Mesendoderm (in vitro differentiated cells): ENCODE measurements at places on chromosomes 7 and 10.

GRCh38 chr10:21511946-21512572, 13.4 kb downstream of the SKIDA1 start:
- H3K4me1 ChIP-seq = peaks cover 11% of the 10 kb centered on the region
- H3K4me3 ChIP-seq = no peak overlapping the region
- DNase-seq = no peak
- H3K36me3 ChIP-seq = no peaks in the 10 kb centered on the region
- H3K27ac ChIP-seq = no peak overlapping the region
- H3K27me3 ChIP-seq = no peaks in the 10 kb centered on the region

DNA sequence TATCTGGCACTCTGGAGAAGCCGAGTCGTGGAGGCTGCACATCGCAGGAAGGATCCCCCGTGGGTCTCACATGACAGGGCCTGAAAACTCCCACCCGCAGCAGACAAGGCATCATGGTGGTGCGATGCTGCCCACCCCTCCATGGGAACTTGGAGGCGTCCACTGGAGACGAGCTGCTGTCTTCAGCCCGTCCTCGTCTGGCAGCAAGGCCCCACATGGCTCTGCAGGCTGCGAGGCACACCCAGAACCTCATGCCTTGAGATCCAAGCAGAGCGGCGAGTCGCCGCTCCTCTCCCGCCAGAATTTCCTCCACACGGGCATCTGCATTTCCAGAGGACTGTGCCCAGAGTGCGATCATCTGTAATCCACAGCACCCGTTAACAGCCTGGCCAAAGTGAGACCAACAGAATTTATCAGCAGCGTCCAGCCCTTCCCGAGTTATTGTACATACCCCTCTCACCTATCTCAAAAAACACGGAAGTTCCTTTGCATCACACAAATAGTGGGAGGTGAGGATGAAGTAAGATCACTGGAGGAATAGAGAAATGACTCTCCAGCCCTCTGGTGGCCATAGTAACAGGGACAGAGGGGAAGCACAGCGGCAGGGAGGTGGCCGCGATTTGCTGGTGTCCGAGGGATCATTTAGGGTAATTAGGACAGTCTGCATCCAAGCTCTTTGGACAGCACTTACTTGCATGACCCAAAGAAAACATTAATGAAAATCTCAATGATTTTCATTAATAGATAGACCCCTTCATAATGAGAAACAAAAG, 292.4 kb downstream of the USP6NL start:
- H3K4me1 ChIP-seq = no peaks in the 10 kb centered on the region
- H3K4me3 ChIP-seq = no peak overlapping the region
- no peaks in the 10 kb centered on the region for H3K36me3 ChIP-seq
- H3K27me3 ChIP-seq = no peaks in the 10 kb centered on the region

DNA sequence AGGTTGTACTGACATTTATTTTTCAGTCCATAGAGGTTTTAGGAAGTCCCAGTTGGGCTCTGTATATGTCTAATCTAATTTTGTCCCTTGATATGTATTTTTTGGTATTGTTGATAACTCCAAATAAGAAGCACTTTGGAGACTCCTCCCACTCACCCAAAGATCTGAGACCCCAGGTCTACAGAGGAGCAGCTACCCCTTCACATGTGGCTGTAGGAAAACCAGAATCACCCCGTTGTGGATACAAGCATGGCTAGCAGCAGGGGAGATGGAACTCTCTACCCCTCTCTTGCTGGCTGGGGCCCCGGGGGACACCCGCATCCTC, 9.4 kb downstream of the HHEX start:
- H3K27me3 ChIP-seq = peaks cover 19% of the 10 kb centered on the region
- H3K27ac ChIP-seq = no peak overlapping the region
- no peaks in the 10 kb centered on the region for H3K36me3 ChIP-seq
- no peaks in the 10 kb centered on the region for H3K4me1 ChIP-seq

DNA sequence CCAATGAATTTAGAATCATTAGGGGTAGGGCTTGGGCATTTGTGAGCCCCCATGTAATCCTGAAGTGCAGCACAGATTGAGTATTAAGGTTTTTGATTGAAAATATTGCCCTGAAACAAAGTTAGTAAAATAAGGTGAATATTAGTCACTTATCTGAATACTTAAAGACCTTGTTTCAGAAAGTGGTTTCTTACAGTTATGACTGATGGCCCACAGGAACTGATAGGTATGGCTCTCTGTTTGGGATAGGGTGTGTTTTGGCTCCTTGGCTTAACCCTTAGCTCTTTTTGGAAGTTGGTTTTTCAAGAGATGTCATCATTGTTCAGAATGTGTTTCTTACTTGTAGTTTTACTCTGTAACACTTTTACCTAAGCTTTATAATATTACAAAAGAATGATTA, 34.8 kb downstream of the MDFIC start:
- no peak for DNase-seq
- H3K4me1 ChIP-seq = peaks cover 3% of the 10 kb centered on the region
- no peak overlapping the region for H3K27ac ChIP-seq
- no peaks in the 10 kb centered on the region for H3K36me3 ChIP-seq
- H3K4me3 ChIP-seq = no peak overlapping the region

DNA sequence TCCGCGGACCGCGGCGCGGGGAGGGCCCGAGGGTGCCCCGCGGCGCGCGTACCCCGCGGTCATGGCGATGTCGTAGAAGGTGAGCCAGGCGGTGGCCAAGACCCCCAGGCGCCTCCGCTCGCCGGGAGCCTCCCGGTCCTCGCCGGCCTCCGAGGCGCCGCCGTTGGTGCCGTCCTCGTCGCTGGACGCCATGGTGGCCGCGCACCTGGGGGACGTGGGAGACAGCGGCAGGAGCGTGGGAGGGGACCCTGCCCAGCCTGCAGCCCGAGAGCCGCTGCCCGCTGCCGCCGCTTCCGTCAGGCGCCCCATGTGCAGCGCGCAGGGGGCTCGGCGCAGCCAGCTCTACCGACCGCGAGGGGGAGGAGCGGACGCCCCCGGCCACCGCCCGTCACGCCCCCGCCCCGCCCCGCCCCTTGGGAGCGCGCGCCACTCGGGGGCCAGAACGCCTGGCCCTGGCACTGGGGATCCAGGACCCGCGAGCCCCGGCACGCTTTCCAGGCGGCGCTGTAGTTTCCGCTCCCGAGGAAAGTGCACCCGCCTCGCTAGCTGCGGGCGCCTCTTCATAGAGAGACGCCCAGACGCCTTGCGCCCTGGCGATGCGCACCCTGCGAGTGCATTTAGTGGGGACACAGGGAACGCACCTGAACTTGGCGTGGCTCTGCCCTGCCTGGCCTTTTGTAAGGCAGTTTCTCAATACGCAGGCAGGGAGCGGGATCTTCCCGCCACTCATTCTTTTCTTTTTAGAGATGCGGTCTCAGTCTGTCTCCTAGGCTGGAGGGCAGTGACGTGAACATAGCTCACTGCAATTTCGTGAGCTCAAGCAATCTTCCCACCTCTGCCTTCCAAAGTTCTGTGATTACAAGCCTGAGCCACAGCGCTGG, at the start of gene HACD1:
Gene HACD1, minus strand, starts transcription at position 344 of the 881 bp plus-strand sequence. Its CDS starts 35 bp downstream, at position 309.
- H3K36me3 ChIP-seq = no peaks in the 10 kb centered on the region
- peak; percentile 89 for DNase-seq
- no peaks in the 10 kb centered on the region for H3K4me1 ChIP-seq
- H3K27ac ChIP-seq = peak within 1 kb of the TSS; percentile 96

DNA sequence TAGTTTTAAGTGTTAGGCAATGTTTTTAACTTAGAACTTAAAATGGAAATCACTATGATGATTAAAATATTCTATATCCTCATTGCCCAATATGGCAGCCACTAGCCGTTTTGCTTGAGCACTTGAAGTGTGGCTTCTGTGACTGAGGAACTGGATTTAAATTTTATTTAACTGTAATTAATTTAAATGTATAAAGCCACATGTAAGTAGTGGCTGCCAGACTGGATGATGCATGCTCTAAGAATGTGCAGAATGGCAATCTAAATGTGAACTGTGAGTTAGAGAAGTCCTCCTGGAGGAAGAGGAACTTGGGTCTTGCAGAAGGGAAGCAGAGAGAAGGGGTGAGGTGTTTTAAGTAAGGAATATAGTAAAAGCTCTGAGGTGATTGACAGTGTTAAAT, 451.4 kb downstream of the SUGCT start:
- H3K4me3 ChIP-seq = no peak overlapping the region
- no peaks in the 10 kb centered on the region for H3K4me1 ChIP-seq
- DNase-seq = peak; percentile 60
- no peak overlapping the region for H3K27ac ChIP-seq
- H3K27me3 ChIP-seq = no peaks in the 10 kb centered on the region

DNA sequence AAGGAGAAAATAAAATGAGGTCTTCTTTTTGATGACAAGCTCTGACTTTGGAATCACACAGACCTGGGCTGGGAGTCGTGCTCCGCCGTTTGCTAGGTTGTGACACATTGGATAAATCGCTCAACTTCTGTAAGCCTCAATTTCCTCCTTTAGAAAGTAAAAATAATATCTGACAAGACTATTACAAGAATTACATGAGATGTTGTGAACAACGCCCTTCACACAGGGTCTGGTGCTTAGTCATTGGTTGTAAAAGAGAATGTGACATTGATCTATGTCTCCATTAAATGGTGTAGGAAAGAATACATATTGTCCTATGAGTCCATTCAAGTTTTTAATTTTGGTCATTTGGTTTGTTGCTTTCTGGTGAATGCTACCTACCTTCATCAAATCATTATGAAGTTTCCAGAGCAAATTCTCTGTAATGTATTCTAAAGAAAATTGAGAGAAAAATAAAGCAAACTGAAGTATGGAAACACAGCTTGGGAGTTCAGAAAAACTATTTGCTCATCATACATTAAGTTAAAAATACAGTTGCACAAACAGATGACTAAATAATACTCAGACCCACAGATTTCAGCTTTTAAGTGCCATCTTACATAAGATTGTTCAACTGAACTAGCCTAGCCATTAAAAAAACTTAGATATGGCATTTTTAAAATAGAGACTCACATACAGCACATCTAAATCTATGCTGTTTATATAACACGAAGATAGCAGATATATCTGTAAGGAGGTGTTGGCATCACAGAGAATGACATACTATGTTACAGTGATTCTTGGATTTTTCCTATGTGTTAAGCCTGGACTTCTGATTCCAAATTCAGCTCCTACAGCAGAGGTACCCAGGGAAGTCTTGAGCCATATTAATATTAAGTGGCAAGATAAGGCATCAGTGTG, 12.3 kb upstream of the ADRB1 start:
- H3K27me3 ChIP-seq = no peaks in the 10 kb centered on the region
- H3K36me3 ChIP-seq = no peaks in the 10 kb centered on the region
- DNase-seq = no peak
- H3K27ac ChIP-seq = no peak overlapping the region
- H3K4me3 ChIP-seq = no peak overlapping the region

DNA sequence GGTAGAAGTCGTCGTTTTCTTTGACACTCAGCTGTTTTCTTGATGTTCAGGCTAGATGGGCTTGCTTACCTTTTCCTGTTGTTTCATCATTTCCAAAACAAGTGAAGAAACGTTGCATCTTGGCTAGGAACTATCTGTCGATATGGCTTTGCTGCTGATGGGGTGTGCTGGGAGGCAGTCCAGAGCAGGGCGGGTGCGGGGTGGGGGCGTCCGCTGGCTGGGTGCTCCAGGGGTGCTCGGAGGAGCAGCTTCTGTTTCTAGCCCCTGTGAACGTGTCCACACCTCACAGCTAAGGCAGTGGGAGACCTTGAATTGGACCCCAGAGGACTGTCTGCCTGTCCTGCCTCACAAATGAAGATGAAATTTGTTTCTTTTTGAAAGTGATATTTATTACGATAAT, 7.6 kb upstream of the SUN1 start:
- H3K27me3 ChIP-seq = no peaks in the 10 kb centered on the region
- H3K27ac ChIP-seq = no peak overlapping the region
- H3K4me3 ChIP-seq = no peak overlapping the region
- no peak for DNase-seq
- peaks cover 2% of the 10 kb centered on the region for H3K4me1 ChIP-seq

DNA sequence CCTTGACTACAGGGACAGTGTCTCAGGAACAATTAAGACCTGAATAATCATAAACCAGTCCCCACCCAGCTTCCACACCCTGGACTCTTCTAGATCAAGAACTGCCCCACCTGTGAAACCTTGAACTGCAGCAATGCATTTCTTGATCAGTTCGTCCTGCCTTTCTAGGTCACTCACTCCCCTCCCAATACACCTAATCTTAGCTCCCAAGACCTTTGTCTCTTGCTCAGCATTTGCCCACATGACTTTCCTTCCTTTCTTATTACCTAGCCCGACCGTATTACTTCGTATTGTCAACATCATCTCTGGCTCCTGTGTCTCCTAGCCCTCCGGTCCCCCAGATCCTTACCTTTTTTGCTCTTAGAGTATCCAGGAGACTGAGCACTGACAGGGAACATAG, 5.5 kb upstream of the NAMPT start:
- H3K4me3 ChIP-seq = no peak overlapping the region
- no peaks in the 10 kb centered on the region for H3K4me1 ChIP-seq
- DNase-seq = no peak
- no peaks in the 10 kb centered on the region for H3K36me3 ChIP-seq
- H3K27me3 ChIP-seq = no peaks in the 10 kb centered on the region

DNA sequence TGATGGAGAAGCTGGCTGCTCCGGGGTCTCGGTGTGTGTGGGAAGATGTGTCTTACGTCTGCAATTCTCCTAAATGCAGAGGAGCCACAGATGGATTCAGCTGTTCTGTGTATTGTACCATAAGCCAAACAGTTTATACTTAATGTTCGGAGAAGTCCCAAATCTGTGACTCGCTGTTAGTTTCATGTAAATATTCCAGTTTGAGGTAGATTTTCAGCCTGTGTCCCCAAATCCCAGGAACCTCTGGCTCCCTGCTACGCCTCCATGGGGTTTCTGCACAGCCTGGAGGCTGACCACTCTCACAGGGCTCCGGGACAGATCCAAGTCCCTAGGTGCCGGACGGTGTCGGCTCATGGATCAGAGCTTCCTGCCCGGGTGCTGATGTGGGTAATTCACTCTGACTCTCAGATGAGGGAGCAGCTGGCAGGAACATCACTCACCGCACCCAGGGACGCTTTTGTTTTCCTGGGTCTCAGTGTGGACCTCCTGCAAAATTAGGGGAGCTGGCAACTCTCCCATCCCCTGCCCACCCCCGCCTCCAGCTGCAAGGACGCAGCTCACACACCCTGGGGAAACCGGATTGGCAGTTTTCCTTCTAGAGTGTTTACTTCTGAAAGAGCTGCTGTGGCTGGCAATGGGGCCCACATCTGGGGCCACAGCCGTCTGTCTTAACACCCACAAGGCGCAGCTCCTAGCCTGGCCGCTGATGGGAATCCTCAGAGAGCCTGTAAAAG, 421.1 kb upstream of the FOXK1 start:
- DNase-seq = no peak
- no peak overlapping the region for H3K4me3 ChIP-seq
- H3K27me3 ChIP-seq = no peaks in the 10 kb centered on the region

- no peaks in the 10 kb centered on the region for H3K27me3 ChIP-seq
- H3K4me3 ChIP-seq = no peak overlapping the region
- DNase-seq = peak; percentile 37
- H3K27ac ChIP-seq = no peak overlapping the region
- H3K4me1 ChIP-seq = no peaks in the 10 kb centered on the region
- no peaks in the 10 kb centered on the region for H3K36me3 ChIP-seq
Observed at GRCh38 chr7:134058980-134059379, 68.2 kb upstream of the LRGUK start.

DNA sequence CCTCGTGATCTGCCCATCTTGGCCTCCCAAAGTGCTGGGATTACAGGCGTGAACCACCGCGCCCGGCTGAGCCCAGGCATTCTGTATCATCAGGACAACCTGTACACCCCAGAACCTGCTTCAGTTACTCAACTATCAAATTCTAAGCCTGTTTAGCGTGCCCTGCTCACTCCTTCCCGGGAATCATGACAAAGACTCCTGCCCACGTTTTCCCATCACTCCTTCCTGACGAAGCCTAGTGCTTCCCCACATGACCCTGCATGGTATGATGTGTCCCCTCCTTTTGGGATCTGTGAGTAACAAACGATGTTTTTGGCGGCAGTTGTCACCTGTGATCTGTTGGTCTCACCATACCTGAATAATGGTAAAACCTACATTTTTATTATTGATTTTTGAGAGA, 12.2 kb upstream of the RADIL start:
- H3K4me3 ChIP-seq = no peak overlapping the region
- H3K27me3 ChIP-seq = no peaks in the 10 kb centered on the region
- no peaks in the 10 kb centered on the region for H3K36me3 ChIP-seq
- no peaks in the 10 kb centered on the region for H3K4me1 ChIP-seq
